Uterus (tissue), 4 donors: ENCODE measurements at places on chromosomes 13 and 19. TPM values are rescaled to one million over a fixed set of nuclear protein-coding genes. Genes with fewer than 3 reads are reported as not detected.

The ITGBL1 gene
- 2.6 TPM for total RNA-seq

DNA sequence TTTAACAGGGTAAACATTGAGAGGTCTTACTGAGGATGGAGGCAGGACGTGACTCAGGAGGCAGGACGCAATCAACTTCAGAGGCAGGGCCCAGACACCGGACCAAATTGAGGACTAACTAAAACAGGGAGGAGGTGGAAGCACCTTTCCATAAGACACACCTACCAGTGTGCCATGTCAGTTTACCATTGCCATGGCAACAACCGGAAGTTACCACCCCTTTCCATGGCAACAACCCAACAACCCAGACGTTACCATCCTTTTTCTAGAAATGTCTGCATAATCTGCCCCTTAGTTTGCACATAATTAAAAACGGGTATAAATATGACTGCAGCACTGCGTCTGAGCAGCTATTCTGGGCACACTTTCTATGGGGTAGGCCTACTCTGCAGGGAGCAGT lies 53.5 kb upstream of the SOX21 start:
- no peaks in the 10 kb centered on the region for H3K4me1 ChIP-seq
- no peak for DNase-seq
- H3K27ac ChIP-seq = no peak overlapping the region
- H3K36me3 ChIP-seq = no peaks in the 10 kb centered on the region

DNA sequence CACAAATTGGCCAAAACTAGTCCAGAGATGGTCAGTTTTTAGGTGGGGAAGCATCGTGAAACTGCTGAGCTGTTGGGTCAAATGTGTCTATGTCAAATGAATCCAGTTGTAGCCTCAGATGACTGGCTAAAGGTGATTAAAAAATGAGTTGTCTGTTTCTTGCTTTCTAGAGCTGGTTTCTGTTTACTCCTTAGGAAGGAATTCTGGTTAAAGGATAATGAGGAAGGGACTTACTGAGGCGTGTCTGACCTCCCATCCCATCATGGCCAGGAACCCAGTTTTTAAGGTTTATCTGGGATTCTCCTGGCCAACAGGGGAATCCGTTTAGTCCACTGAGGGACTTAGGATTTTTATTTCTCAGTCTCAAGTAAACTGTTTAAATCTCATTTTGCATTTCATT lies 256.5 kb downstream of the UQCRFS1 start:
- no peaks in the 10 kb centered on the region for H3K27me3 ChIP-seq
- H3K4me1 ChIP-seq = no peaks in the 10 kb centered on the region
- H3K4me3 ChIP-seq = no peak overlapping the region
- no peak for DNase-seq

GRCh38 chr13:40141859-40142555 lies 486.5 kb downstream of the COG6 start:
- no peak overlapping the region for H3K4me3 ChIP-seq
- H3K4me1 ChIP-seq = no peaks in the 10 kb centered on the region
- no peak for DNase-seq
- H3K27ac ChIP-seq = no peak overlapping the region
- H3K36me3 ChIP-seq = no peaks in the 10 kb centered on the region

GRCh38 chr13:46799139-46799538 lies 2.2 kb upstream of the ESD start:
- no peak overlapping the region for H3K4me3 ChIP-seq
- no peak overlapping the region for H3K27ac ChIP-seq
- no peaks in the 10 kb centered on the region for H3K27me3 ChIP-seq
- peaks cover 12% of the 10 kb centered on the region for H3K4me1 ChIP-seq

The SLC25A41 gene
- not detected for total RNA-seq

DNA sequence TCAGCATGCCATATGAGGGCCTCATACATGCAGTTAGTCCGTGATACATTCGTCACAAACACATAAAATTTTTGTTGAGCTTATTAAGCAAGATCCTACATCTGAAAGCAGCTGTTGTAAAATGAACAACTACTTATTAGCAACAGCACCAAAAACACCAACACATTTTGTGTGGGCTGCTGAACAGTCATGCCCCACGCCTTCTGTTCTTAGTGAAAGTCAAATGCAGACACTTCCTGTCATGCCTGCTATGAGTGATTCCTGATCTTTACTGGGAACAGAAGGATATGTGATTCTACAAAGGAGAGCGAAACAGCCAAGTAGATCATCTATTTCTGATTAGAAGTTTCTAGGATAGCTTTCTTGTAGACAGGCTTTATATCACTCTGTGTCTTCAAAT lies 4.2 kb upstream of the B3GLCT start:
- H3K27ac ChIP-seq = no peak overlapping the region
- no peaks in the 10 kb centered on the region for H3K27me3 ChIP-seq
- no peaks in the 10 kb centered on the region for H3K4me1 ChIP-seq
- no peak overlapping the region for H3K4me3 ChIP-seq
